ENCODE measurements at places on chromosomes 7 and 10.

DNA sequence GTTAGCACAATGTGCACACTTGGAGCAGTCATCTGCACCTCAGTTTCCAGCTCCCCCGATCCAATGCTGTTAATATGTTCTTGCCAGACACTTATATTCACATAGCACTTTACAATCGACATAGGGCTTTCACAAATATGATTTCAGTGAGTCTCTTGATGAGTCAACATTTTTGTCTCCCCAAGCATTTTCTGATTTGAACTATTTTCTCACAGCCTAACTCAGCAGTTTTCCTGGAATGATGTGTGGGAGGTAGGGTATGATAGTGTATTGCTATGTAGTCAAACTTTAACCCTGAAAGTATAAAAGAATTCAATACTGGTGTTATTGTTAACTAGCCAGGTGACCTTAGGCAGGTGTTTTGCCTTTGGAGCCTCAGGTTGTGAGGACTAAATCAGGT is 82.5 kb upstream of the LRGUK start:
- no peak for DNase-seq

GRCh38 chr7:66167773-66168387 is 37.3 kb upstream of the TPST1 start:
- no peak for DNase-seq

- DNase-seq: no peak
These were observed 1.2 kb downstream of the TPK1 start for GRCh38 chr7:144834641-144835144.

DNA sequence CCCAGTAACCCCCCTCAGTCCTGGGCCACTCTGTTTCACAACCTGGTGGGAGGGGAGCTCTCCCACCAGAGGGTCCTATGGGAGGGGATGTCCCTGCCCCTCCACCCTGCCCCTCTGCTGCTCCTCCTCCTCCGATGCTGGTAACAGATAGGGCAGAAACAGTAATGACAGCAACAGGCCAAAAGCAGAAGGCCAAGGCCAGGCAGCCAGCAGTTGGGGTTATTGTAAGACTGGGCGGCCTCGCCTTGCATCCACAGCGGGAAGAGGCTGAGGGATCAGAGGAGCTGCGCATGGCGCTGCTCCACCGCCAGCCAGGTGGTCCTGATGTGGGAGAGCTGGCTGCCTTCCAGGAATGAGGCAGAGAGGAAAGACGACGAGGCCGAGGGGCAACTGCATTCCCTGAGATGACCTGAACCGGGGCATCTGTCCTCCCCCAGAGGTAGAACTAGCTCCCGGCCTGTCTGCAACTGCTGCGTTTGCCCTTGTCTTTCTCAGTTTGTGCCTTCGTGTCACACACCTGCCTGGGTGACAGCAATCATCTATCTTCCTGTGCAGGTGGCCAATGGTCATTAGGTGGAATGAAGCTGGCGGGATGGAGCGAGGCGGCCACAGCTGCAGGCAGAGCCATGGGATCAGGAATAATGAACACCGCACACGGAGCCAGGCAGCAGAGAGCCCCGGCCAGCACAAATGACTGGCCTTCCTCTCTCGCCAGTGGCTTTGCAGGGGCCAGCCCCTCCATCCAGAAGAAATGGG is 54.0 kb upstream of the CACUL1 start:
- no peak for DNase-seq

GRCh38 chr7:23043441-23043840 is 29.5 kb upstream of the HYCC1 start:
- no peak for DNase-seq

DNA sequence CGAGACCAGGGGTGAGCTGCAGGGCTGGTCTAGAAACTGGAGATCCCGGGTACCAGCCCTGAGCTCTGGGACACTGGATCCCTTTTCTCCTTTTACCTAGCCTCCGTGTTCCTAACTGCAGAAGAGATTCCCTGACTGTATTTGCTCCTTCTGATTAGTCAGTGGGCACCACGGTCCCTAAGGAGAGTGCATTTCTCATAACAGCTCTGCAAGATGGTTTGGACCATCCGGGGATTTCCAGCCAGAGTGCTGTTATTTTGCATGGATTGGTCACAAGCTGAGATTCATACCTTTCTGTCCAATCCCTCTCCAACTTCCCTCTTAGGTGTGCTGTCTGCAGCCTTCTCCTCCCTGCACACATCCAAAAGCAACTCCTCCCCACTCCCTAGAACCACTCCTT is 122.6 kb downstream of the MYL10 start:
- DNase-seq: no peak

DNA sequence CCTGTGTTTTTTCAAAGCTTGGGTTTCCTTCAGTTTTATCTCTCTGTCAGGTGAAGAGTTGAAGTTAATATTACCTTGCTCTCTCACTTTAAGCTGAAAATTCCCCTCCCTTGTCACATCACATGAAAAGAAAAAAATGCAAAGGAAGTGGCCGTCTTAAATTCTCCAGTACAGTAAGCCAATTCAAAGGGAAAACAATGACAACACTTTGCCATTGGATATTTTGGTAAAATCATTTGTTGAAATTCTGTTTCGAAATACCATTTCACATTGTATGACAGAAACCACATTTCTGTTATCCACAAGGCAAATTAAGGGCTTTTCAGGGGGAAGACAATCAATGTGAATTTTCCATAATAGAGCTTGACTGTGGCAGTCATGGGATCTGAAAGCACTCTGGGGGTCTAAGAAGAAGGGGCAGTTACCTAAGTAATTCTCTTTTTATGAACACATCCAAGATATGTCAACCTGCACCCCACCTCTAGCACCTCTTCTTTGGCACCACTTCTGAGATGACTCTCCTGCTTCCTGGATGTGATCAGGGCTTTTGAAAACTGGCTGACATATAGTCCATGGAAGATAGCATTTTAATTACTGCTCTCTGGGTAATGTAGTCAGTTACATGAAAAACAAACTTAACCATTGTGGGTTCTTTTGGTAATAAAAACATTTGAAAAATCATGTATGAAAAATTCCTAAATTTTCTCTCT is 63.8 kb downstream of the ENTPD1 start:
- DNase-seq: no peak

DNA sequence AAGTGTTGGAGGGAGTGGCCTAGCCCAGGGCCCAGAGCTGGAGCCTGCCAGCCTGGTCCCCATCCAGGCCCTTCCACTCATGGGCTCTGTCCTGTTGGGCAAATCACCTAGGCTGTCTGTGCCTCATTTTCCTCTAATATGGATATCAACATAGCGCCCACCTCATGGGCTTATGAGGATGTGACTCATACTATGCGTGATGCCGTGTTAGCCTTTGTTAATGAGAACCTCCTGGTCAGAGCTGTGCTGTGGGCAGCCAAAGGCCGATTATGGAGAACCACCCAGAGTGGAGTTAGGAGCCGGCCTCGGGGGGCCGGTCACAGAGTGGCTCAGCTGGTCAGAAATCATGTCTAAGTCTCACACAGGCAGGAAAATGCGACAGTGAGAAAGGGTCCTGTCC is 306.4 kb downstream of the PAXIP1 start:
- DNase-seq: no peak

DNA sequence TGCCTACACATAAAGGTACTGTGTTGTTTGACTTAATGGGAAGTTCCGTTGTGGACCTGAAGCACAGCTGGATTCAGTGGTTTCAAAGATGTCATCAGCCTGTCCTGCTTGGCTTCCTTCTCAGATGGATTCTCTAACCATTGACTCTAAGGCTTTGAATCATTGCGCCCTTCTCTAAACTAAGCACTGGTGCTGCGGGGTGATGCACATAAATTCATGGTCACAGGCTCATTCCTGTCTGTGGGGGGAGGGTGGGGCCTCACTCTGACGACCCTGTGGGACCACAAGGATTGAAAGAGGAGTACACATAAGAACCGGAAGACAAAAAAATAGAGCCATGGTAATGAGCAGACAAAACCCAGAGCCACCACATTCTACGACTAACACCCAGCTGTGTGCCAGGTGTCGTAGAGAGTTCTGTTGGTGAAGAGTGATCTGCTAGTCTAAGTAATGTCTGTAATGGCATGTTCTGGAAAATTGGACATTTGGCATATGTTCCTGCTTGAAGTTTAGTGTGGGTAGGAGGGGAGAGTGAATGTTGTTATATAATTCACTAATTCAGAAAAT is 97.3 kb upstream of the YAE1 start:
- no peak for DNase-seq

DNA sequence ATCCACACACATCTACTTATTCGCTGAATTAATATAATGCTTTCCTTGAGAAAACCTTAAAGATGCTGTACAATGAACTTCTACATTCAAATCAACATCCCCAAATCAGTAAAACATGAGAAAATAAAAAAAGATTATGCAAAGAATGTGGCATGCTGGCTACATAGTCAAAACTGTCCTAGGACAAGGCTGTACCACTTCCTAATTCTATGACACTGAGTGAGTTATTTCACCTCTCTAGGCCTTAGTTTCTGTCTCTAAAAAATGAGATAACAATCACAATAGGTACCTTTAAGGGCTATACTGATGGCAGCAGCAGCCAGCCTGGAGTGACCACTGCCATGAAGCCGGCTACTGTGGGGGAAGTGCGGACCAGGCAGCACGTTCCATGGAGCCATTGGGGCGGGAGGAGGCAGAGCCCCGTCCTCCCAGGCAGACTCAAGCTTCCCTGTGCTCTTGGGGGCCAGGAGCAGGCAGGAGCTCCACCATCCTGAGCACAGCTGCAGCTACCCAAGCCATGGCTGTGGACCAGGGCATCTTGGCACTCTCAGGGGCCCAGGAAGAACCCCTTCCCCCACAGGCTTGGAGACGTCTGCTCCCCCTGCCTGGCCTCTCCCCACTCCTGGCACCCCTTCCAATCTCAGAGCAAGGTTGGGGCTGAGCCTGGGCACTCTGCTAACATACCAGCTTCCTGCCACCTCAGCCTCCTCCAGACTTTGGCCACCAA is 110.2 kb downstream of the ELAPOR2 start:
- no peak for DNase-seq

GRCh38 chr7:151068069-151068773 is 8.8 kb downstream of the SLC4A2 start:
- no peak for DNase-seq

DNA sequence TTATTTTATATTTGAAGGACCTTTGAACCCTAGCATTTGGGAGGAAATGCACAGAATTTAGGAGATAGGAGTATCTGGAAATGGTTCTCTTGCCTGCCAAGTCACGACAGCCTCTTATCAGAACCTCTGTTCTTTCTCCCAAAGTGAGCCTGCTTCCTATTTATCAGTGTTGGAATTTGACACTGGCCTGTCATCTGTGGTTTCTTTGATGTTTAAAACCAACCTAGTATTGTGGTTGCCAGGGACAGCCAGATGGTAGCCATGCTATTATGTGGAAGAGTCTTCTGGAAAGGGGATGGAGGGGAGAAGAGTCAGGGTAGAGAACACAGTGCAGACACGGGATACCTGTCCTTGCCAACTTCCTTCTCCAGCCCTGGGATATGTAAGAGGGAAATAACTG is 21.1 kb downstream of the ZNF282 start:
- DNase-seq: no peak

- DNase-seq: no peak
These were observed 25.0 kb upstream of the CNNM1 start for GRCh38 chr10:99303899-99304861.

- no peak for DNase-seq
These were observed 16.0 kb downstream of the CYP3A43 start for GRCh38 chr7:99843808-99844207.

DNA sequence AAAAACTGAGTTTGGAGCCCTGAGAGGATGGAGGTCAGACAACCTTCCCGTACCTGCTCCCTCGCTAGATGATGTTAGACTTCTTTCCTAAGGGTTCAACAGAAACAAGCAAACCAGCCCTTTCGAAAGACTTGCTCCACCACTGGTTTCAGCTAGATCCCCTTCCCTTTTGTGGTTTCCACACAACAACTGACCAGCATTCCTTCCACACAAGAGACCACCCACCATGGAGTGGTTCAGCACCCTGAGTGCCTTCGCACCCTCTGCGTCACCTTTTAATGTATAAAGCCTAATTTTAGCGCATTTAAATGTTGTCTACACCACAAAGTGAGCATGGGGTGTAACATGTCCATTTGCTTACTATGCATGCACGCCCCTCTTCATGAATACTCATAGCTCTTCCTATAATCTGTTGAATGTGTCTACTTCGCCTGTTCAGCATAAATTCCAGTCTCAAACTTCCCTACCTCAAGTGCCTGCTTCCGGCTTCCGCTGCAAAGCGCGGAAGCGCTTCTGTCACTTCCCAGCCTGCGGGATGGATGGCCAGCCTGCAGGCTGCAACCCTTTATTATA is 69.0 kb downstream of the TACC2 start:
- DNase-seq: no peak

DNA sequence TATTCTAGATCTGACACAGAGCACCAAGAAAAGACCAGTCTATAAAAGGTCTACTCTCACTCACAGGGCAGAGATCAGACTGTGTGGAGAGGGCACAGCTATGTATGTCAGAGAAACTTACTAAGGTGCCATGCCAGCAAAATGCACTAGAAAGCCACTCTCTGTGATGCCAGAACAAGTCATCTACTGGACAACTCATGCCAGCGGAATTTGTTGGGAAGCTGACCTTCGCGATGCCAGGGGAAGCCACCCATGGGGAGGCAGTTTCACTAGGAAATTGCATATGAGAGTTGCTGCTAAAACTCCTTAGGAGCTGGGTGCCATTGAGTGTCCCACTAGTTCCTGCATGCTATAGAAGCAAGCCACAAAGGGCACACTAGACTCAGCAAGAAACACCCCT is 58.5 kb downstream of the MICU1 start:
- no peak for DNase-seq

GRCh38 chr10:97228775-97229157 is 43.0 kb upstream of the SLIT1 start:
- no peak for DNase-seq

DNA sequence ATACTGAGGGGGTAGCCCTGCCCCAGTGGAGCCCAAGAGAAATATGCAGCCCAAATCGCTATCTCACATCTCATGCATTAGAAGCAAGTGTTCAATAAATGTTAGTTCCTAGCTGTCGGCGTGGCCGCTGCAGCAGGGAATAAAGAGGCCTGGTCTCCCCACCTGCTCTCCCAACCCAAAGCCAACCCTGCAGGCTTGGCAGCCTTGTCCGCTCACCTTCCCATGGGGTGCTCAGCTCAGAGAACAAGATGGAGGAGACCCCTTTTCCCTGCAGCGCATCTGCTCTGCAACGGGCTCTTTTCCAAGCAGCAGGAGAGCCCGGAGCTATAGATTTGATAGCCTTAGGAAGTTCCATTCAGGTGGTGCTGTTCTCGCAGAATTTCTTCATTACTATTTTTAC is 12.0 kb upstream of the DOCK1 start:
- DNase-seq: no peak

- no peak for DNase-seq
These were observed 86.0 kb downstream of the CH25H start for GRCh38 chr10:89120931-89121763.

- DNase-seq: no peak
These were observed 154.9 kb downstream of the ATE1 start for GRCh38 chr10:121772884-121773283.

DNA sequence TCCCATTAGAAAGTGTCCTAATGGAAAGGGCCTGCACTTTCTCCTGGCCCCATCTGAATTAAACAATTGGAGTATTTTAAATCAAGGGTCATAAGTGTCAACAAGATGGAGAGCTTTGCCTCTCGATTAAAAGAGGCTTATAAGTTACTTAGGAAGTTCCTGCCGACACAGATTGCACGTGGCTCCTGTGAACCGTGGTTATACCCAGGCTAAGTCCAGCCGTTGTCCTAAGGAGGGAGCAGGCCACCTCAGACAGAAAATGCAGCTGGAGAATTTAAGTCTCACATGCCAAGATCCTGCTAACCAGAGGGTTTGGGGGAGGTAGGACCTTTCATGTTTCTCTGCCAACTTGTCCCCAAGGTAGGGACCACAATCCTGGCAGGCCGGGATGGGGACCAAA is 626.5 kb upstream of the GALNT17 start:
- no peak for DNase-seq

GRCh38 chr10:44801383-44802327 is 109.5 kb upstream of the TMEM72 start:
- no peak for DNase-seq
